ENCODE measurements at places on chromosomes 13 and 19.

DNA sequence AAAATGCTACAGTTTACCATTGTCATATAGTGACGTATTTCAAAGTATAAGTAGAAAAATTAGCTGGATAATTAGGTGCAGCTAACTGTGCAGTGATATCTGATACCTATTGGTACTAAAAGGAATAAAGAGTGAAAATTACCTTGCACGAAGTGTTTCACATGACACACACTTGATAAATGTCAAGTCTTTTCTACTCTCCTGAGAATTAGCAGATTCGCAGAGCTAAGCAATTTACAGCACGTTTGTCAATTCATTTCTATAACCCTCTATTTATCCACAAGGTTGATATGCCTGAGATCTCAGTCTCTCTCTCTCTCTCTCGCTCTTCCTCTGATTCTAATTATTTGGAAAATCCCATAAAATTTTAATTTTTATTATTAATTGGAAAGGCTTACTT is 1109.0 kb downstream of the EFNB2 start:
- DNase-seq, result no peak

GRCh38 chr13:112695121-112695520 is 5.3 kb downstream of the ATP11A start:
- no peak for DNase-seq

GRCh38 chr19:16876904-16877361 is 11.9 kb upstream of the F2RL3 start:
- DNase-seq, result no peak

DNA sequence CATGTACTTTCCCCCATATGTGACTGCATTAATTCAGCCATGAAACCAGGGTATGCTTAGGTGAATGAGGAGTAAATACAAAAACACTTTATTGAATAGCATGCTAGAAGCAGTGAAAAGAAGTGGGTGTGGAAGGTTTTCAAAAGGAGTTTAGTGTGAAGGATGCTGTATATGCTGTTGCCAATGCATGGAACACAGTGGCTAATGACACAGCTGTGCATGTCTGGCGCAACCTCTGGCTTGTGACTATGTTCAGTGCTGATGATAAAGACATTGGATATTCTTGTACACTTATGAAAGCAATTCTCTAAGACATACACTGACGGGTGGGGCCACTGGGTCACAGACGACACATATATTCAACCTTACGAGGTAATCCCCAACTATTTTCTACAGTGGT is 55.2 kb downstream of the SOX21 start:
- DNase-seq, result no peak

DNA sequence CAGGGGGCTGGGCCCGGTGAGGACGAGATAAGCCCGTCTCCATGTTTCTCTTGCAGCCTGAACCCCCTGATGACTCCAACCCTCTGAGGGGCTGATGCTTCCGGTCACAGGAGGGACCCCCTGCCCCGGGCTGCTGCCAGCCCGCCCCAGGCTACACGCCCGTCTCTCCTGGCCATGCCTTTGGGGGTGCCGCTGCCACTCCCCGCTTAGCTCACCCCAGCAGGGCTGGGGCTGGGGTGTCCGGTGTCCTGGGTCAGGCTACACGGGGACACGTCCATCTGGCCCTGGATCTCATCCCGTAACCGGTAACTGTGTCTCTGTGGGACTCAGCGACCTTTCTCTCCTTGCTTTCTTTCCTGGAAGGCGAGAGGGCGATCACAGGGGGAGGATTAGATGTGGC is 40.8 kb downstream of the GADD45B start:
- DNase-seq, result no peak

GRCh38 chr13:25948910-25949309 is 102.9 kb downstream of the SHISA2 start:
- no peak for DNase-seq

Measured in uterus (tissue), 4 donors.